Large intestine (tissue), 12 donors: ENCODE measurements at places on chromosomes 7 and 10. TPM values are rescaled to one million over a fixed set of nuclear protein-coding genes. Genes with fewer than 3 reads are reported as not detected.

The NYAP1 gene
- polyA plus RNA-seq = 3.5 TPM

The CAV1 gene
- 100 TPM for polyA plus RNA-seq

The FGFR2 gene
- 23.6 TPM for polyA plus RNA-seq

The CALML3 gene
- polyA plus RNA-seq = 0.09 TPM

The KIFBP gene
- polyA plus RNA-seq = 21.8 TPM

The BTBD16 gene
- polyA plus RNA-seq = 0.79 TPM

The PKD2L1 gene
- 0.48 TPM for polyA plus RNA-seq

The SLC16A12 gene
- polyA plus RNA-seq = 1.1 TPM

The DDX50 gene
- polyA plus RNA-seq = 37.0 TPM

The AGMO gene
- polyA plus RNA-seq = 12.7 TPM

The SLC29A4 gene
- 22.7 TPM for polyA plus RNA-seq

The MYO3A gene
- polyA plus RNA-seq = 1.8 TPM

The LEP gene
- 0.01 TPM for polyA plus RNA-seq

The TWIST1 gene
- polyA plus RNA-seq = 0.61 TPM
